NCI-H187 treated with DMSO at 0.1 percent for 48 hours (cell line): ENCODE measurements at places on chromosomes 6 and 20.

DNA sequence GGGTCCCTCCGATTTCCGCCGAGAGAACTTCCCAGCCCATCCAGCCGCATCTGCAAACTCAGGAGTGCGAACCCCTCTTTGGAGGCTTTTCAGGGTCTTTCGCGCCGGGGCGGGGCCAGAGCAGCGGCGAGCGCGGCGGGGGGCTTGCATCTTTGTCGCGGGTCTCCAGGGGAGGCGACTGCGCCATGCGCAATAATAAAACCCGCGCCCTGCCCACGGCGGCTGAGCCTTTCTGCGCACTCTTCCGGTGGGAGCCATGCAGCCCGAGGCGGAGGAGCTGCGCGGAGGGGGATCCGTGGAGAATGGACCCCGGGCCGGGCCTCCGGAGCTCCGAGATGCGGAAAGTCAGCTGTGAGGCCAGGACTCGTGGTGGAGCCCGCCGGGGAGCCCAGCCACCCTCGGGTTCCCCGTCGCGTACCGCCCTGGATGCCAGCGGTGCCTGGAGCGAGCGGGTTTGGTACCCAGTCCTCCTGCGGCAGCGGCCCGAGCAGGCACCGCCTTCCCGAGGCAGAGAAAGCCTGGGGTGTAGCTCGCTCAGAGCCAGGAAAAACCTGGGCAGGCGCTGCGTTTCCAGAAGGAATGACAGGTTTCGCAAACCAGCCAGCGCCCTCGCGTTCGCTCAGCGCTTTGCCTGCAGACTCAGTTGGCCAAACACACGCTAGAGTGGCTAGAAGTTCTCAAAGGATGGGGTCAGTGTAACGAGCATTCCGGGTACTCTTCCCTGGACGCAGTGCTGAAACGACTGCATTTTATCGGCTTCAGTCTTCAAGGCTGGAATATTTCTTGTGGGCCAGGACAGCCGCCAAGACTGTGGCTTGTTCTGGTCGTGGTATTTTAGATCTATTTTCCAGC is 1.2 kb downstream of the AKAP12 start:
- no peak for DNase-seq

GRCh38 chr6:84284428-84285049 is 57.1 kb upstream of the CEP162 start:
- DNase-seq: no peak

- DNase-seq: no peak
Measured at GRCh38 chr20:16785226-16785625, 37.1 kb downstream of the OTOR start.

- no peak for DNase-seq
Measured at GRCh38 chr20:16350465-16350864, 222.8 kb downstream of the KIF16B start.

- no peak for DNase-seq
Measured at GRCh38 chr6:75205776-75206575, at the start of gene COL12A1. TSS of gene COL12A1 (minus strand) at chr6:75206053. CDS start at chr6:75202792, 3,261 bp downstream.

DNA sequence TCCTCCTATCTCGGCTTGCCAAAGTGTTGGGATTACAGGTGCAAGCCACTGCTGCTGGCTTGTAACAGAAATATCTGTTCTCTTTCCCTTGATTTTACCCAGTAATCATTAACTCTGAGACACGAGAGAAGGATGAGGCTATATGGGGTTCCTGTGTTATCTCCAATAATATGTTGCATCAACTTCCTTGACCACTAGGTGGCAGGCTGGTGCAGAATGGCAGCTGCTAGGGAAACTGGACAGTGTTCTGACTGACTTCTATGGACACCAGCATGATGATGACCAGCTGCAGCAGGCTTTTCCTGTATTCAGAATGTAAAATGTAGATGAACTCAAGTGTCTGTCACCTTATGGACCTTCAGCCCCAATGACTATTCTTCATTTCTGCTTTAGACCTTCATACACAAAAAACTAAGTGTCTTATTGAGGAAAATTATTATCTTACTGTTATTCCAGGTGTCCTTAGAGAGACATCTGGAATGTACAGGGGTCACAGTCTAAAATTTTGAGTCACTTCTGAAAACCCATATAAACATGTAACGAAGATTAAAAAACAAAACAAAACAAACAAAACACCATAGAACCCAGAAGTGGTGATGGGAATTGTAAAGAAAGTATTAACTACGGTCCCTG is 20.4 kb upstream of the CD109 start:
- no peak for DNase-seq

DNA sequence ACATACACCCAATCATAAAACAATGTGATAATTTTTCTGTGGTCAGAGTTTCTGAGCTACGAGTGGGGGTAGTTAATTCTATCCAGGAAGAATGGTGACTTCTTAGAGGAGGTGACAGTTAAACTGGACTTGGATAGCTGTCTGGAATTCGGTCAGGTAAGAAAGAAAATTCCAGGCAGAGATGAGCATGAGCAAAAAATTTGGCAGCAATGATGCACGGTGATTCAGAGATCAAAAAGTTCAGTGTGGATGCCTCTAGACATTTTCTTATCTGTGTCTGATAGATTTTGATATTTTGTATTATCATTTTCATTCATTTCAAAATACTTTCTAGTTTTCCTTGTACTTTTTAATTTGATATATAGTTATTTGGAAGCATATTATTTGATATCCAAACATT is 12.0 kb downstream of the RAET1E start:
- no peak for DNase-seq

DNA sequence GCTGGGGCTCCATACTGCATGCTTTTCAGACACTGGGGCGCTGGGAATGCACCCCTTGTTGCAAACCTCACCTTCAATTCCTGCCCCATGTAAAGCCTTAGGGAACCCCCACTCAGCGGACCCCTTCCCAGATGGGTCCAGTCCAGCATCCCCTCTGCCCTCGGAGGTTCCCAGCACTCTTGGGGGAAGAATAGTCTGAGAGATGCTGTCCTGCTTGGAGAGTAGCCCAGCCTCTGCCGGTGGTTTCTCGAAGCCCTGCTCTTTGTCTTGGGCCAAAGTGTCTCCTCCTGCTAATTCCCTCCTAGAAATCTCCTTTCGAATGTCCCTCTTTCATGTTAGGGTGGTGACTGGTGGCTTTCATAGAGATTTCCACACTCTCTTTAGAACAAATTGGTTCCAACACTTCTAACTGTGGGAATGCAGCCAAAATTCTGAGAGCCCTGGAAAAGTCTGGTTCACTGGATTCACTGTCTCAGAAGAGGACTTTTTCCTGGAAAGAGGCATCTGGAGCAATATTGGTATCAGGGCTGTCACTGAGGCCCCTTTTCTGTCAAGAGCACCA is 24.9 kb upstream of the SULF2 start:
- DNase-seq: no peak

DNA sequence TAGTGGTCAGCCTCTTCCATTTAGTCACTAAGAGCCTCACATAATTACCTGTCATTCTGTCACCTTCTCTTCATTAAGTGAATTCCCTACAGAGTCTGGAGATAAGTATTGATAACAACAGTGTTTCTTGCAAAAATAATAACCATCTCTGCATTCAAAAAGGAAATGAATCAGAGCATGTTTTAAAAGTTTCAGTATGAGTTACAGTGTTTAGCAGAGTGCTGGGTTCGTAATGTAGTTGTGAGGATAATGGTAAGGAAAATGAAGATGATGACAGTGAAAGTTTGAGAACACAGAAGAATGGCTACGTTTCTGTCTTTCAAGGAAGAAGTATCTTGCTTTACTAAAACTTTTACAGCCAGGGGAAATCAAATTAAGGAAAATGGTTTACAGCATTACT is 31.3 kb downstream of the GPRC6A start:
- DNase-seq: no peak

GRCh38 chr6:148497257-148497656 is 154.6 kb downstream of the SASH1 start:
- DNase-seq: no peak

GRCh38 chr20:54097236-54097529 is 26.8 kb upstream of the BCAS1 start:
- DNase-seq: no peak

DNA sequence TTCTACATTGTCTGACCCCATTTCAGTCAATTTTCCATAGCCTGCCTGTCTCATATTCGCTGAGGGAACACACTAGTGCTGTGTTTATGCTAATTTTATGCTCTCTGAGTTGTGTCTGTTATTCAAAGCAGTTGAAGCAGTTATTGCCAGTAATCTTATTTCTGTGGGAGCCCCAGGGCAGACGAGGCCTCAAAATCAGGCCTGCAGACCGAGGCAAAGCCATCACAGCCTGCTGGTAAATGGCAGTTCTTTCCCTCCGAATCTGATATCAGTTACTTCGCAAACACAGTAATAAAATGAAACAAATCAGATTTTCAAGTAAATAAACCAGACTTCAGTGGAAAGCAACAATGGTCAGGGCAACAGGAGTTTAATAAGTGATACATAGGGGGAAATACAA is 508.4 kb downstream of the PKHD1 start:
- no peak for DNase-seq

GRCh38 chr20:33979094-33979493 is 14.6 kb upstream of the RALY start:
- no peak for DNase-seq

DNA sequence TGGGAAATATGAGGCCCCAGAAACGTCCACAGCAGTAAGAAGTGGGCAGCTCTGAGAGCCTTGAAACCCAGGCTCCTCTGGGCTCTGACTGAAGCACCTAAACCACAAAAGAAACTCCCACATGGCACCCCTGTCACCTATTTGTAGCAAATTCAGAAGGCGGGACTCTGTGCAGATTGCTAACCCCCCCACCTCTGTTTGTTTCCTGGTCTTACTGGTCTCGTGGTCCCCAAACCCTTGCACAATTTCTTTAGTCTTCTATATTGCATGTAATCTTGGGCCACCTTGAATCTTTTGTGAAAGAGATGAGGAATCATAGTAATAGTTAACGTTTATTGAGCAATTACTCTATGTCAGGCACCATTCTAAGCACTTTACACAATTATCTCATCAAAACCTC is 154.3 kb downstream of the PREX1 start:
- DNase-seq: no peak

DNA sequence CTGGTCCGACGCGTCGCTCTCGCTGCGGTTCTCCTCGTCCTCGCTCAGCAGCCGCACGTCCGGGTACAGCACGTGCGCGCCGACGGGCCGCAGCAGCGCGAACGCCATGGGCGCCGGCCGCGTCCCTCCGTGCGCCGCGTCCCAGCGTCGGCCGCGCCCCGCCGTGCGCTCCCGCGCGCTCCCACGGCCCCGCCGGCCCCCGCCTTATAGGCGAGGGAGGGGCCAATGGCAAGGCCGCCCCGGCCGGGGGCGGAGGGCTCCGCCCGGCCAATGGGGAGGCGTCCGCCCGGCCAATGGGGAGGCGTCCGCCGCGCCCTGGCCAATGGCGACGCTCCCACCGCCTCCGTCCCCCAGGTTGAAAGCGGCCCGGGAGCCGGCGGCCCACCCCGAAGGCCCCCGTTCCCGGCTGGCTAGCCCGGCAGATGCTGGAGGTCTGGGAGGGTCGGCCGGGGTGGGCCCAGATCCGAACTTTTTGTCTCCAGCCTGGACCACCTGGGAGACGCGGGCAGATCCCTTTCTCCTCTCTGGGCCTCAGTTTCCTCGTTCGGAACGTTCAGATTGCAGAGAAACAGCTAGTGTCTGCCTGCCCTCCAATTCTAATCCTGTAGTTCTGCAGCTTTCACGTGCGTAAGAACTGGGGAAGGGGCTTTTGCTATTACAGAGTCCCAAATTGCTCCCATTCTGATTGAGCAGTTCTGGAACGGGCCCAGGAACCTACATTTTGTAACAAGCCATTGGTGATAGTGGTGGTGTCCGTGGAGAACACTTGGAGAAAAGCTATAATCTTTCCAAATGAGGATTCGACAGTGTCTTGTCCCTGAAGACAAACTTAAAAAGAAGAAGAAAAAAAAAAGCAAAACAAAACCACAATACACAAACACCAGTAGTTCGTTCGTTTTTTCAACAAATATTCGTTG is at the start of gene TCF15:
Gene TCF15 (minus strand): TSS at position 180 of the 917 bp plus-strand sequence. CDS start 72 bp downstream, at position 108.
- no peak for DNase-seq

DNA sequence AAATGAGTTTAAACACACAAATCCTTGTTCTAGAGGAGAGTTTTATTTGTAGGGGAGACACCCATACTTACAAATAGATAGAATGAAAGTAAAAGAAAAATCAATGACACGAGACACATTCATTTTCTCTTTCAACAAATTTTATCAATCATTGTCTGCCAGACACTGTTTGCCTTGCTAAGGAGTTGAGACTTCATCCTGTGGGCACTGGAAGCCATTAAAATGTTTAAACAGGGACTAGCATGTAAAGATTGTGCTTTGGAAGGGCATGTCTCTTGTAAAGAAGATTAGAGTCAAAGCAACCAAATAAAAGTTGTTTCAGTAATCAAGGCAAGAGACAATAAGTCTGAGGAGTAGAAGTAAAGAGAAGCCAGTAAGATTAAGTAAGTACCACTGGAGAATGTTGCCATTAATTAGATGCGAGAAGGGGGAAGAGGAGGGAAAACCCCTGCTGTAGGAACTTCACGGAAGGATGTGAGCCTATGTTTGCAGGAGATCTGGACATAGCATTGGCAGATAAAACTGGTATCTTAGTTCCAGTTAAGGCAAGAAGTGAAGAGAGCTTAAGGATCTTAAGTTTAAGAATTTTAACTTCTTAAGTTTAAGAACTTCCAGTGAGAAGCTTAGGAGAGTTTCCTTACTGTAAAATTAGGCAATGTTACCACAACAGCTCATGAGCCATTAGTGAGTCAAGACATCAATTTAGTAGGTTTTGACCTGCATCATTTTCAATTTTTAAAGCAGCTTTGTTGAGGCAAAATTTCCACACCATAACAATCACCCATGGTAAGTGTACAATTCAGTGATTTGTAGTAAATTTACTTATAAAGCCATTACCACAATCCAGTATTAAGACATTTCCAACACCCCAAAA is 117.0 kb upstream of the UST start:
- no peak for DNase-seq

- DNase-seq: no peak
Measured at GRCh38 chr6:53979468-53980067, 131.7 kb upstream of the MLIP start.

GRCh38 chr6:69848552-69848951 is 17.8 kb upstream of the COL19A1 start:
- no peak for DNase-seq

DNA sequence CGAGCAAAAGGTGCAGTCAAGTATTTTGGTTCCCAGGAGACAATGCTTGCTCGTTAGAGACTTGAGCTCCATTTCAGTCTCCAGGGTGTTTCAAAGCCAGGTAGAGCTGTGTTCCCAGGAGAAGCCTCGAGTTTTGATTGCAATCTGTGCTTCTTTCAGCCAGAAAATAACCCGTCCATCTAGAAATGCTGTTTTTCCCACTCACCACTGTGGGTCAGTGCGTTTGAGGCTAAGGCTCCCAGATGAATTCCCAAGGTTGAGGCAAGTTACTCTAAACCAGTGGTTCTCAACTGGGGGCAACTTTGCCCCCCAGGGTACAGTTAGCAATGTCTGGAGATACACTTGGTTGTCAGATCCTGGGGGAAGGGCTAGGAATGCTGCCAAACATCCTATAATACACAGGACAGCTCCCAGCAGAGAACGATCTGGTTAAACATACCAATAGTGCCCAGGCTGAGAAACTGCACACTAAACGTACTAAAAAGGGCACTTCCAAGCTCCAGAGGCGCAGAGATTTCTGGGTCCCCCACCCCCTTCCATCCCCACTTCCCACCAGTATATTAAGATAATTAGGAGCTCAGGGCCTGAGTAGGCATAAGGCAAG is 13.8 kb downstream of the BMP7 start:
- no peak for DNase-seq
